ENCODE measurements at places on chromosomes 12 and 14.

GRCh38 chr14:68501614-68502052, 291.2 kb downstream of the ZFP36L1 start:
- DNase-seq = no peak

GRCh38 chr12:45670346-45671065, 59.0 kb upstream of the ARID2 start:
- DNase-seq = no peak

DNA sequence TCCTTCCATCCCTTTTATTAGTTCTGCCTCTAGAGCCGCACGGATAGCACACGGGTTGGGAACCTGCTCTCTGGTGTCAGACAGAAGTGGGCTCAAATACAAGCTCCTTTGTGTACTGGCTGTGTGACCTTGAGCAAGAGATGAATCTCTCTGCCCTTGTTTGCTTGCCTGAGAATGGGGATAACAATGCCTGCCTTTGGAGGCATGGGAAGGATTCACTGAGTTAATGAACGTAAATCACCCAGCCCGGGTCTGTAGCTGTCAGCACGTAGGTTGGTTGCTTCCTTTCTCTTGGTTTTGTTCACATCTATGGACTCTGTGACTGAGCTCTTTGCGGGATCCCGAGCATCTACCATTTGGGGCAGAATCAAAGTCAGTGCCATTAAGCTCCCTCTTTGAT, 79.3 kb upstream of the NRXN3 start:
- no peak for DNase-seq

DNA sequence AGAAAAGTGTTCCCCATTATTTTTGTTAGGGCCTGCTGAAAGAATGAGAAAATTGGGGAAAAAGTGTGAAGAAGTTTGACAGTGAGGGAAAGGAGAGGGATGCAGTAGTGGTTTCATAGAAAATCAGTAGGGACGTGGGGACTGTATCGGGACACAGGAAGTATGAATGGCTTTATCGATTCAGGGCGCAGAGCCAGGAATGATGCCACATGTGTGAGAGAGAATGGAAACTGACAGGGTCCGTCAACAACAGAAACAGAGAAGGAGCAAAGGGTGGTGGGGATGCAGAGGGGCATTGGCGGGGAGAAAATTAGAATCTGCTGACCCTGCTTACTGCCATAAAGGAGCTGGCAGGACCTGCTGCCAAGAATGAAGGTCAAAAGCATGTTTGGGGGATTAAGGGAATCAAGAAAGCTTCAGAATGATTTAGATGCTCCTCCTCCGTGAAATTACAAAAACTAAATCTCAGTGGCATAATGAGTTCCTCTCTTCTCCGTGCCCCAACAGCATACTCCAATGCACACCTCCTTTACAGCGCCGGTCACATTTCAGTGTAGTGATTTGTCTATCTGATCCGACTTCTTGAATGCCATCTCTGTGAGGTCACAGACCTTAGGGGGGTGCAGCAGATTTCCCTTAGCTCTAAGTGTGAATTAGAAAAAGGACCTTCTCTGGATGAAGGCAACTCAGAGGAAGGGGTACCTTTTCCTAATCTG, 92.6 kb downstream of the EMP1 start:
- DNase-seq = no peak

DNA sequence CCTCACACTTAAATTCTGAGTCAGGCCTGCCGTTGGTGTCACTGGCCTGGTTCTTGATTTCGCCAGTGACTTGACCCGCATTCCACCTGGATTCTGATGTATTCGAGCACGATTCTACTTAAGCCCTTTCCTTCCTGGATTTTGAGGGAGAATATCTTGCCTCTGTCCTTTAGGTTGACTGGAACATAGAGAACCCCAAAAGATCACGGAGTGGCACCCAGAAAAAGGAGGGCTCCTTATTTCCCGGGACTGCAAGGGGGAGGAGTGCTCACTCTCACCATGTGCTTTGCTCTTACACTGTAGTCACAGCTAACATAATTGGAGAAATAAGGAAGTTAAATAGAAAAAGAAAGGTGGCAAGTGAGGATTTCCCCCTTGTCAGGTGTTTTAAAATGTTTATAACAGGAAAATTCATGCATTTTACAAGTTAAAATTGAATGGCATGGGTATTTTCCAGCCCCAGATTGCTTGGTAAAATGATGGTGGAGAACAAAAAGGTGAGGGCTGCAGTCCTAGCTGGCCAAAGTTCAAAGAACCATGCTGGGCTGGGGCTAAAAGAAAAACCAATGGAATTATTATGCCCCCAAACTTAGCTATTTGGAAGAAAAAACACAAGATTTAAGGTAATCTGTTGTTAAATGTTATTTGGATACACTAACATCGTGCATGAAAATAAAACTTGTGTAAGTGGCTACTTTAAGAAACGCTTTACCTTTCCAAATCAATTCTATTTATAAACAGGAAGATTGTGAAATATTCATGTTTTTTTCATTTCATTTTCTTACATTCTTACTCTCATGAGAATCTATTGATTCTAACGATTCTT, 8.9 kb downstream of the FOXA1 start:
- no peak for DNase-seq

DNA sequence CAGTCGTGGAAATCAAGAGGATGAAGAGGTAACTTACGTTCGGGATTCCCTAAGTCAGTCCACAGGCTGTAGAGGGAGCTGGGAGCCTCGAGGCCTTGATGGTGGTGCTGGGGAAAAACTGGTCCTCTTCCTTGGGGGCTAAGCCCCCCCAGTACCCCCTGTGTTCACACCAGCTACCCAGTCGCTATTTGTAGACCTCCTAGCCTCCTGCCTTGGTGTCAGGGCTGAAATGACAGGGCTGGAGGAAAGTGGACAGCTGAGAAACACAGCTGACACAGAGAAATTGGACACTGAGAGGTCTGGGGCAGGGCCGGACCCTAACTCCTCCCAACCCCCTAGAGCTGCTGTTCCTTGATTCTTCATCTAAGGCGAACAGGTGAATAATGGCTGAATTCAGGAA, at the start of gene STAC3:
Gene STAC3 (minus strand): TSS at position 232 of the 400 bp plus-strand sequence. CDS start 1,551 bp downstream, outside the sequence.
- DNase-seq = no peak

DNA sequence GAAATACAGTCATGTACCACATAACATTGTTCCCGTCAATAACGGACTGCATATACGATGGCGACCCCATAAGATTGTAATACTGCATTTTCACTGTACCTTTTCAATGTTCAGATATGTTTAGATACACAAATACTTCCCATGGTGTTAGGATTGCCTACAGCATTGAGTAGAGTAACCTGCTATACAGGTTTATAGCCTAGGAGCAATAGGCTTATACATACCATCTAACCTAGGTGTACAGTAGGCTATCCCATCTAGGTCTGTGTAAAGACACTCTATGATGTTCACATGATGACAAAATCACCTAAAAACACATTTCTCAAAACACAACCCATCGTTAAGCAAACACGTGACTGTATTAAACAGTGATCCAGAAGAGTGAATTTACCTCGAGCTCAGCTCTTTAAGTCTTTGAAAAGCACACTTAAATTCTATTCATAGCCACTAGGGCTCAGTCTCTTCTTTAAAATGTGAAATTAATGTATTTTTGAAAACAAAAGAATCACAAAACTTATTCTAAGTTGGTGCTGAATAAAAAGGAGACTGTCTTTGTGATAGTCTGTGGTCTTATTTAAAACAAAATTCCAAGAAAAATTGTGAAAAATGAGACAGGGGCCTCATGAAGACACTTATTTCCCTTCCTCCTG, 239.1 kb upstream of the ARID2 start:
- DNase-seq = no peak

GRCh38 chr14:33218026-33218425, 279.3 kb downstream of the NPAS3 start:
- DNase-seq = no peak

GRCh38 chr14:70722418-70722817, 80.7 kb downstream of the TTC9 start:
- no peak for DNase-seq

- DNase-seq = no peak
Observed at GRCh38 chr12:8644345-8645248, 18.0 kb downstream of the MFAP5 start.

- no peak for DNase-seq
Observed at GRCh38 chr12:54007538-54008259, 1.1 kb upstream of the HOXC8 start.

DNA sequence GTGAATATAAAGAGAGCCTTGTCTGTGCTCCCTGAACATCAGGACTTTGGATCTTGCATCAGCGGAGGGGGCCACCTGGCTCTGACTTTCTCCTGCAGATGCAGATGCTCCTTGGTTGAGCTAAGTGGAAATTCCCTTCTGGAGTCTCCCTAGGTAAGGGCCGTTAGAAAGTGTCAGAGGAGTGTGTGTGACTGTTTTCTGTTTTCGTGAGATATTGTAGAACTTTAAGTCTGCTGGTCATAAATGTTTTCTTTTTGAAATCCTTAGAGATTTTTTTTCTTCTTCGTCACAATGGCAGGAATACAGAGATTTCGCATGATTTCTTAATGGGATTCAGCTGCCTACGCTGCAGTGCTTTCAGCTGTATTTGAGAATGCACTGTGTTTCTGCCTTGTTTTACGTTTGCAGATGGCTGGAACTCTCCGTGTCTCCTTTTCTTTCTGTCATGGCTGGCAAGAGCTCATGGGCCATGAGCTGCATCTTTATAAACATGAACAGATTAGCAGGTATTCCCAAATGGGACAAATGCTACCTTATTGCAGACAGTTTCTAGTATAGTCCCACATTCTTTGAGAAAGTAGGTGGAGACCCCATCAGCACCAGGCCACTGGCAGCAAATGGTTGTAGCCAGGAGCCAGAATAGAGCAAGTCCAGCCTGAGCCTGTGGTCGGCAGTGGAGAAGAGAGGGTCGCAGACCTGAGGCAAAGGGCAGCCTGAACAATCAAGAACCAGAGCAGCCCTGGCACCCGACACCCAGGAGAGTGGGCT, 76.2 kb upstream of the FRMD6 start:
- DNase-seq = no peak

- no peak for DNase-seq
Observed at GRCh38 chr12:11653215-11653753, 3.8 kb downstream of the ETV6 start.

- no peak for DNase-seq
Observed at GRCh38 chr14:96129128-96129736, 75.4 kb upstream of the BDKRB2 start.

- DNase-seq = no peak
Observed at GRCh38 chr14:94977016-94977415, 180.3 kb downstream of the DICER1 start.

DNA sequence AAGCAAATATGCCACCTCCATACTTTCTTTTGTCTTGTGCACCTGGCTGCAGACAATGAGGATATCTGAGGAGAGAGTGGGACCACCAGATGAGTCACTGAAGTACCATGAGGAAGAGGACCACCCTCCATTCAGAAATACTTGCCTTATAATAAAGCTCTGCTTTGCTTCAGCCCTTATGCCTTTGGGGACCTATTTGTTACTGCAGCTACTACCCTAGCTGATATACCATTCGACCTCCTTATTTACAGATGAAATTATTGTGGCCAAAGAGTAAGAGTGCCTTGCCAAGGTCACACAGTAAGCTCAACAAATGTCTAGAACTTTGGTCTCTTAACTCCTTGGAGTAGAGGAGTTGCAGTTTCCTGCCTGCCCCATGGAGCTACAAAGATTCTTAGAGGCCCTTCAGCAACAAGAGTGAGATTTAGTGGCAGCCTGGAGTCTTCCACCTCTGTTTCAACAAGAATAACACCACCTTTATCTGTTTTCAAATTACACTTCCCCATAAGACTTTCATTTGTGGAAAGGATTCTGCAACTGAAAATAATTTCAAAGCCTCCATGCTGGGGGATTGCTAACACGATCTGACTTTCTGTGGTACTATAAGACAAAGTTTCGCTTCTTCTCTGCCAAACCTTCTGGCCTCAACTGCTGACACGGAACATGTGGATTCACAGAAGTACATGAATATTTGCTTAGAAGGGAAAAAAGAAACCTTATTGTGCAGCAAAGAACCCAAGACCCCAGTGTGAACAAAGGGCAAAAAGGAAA, 3.6 kb downstream of the CMKLR1 start:
- no peak for DNase-seq

DNA sequence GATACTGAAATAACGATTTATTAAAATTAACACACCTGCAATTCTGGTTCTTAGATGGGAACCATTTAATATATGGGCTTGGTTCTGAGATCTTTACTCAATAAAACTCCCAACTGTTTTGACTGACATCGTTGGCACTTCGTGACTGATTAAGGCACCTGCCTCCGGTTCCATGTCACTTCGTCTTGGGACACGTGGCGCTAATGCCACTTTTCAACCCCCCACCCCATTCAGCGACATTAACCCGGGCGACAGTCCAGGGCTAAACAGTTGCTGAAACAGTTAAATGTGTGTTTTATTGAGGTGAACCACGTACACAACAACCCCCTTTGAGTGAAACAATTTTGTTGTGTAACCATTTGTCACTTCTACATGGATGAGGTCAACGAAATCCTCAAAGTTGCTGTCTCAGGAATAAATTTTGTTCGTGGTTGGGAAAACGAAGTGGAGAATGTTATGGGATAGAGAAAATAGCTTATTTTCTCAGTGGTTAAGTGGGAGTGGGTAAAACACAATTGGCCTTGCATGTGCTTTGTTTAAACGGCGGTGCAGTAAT, 9.9 kb upstream of the SLC38A2 start:
- no peak for DNase-seq

GRCh38 chr12:32617534-32617933, 61.6 kb upstream of the DNM1L start:
- no peak for DNase-seq

DNA sequence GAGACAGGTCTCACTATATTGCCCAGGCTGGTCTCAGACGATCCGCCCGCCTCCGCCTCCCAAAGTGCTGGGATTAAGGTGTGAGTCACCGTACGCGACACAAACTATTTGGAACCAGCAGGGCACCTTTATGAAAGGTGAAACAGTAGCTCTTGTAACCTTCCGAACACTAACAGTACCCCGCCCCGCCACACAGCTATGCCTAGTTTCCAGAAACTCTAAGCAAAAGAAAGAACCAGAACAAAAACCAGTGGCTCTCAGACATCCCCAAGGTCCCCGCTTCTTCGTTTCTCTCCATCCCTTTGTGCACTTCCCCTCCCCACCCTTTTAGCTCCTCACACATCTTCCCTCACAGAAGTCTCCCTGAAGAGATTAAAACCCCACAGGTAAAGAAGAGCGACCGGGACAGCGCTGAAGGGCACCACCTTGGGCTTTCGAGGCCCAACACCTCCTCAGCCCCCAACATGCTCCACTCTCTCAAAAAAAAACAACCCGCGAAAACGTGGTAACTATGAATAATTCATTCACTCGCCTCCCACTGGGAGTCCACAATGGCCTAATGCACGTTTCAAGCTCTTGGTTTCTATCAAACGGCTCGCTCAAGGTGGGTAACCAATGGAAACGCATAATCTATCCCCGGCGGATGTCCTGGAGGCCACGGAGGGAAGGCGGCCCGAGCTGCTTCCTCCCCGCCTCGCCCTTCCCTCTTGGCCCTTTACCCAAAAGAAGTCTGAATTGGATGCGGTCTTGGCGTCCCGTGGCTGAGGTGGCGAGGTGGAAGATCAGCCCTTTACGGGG, 877 bp downstream of the BAG5 start:
- DNase-seq = no peak

GRCh38 chr12:48183091-48183875, at the start of gene CCDC184:
CCDC184 (plus strand) TSS chr12:48183644; CDS start chr12:48184123, 479 bp downstream.
- DNase-seq = no peak
